ENCODE measurements at places on chromosomes 12 and 14. TPM values are rescaled to one million over a fixed set of nuclear protein-coding genes. Genes with fewer than 3 reads are reported as not detected.

MYO1H gene
- total RNA-seq, result not detected

PRH2 gene
- not detected for total RNA-seq

TESPA1 gene
- 3.1 TPM for total RNA-seq

ITPK1 gene
- 118 TPM for total RNA-seq

CMTM5 gene
- total RNA-seq, result 75.3 TPM

NUMB gene
- total RNA-seq, result 119 TPM

A2M gene
- total RNA-seq, result 942 TPM

LRRIQ1 gene
- 5.2 TPM for total RNA-seq

ADGRD1 gene
- total RNA-seq, result 224 TPM

BMAL2 gene
- total RNA-seq, result 5.3 TPM

Measured in sciatic nerve (tissue), 2 donors.